ENCODE measurements at places on chromosomes 3 and 15.
A peak's percentile ranks its signal among the peaks of the same experiment; 100 is the strongest.

GRCh38 chr3:49199239-49199899, 28.0 kb downstream of the KLHDC8B start:
- DNase-seq = no peak

- no peak for DNase-seq
Observed at GRCh38 chr15:29345549-29346525, 76.2 kb upstream of the NSMCE3 start.

GRCh38 chr3:46184469-46184868, 23.6 kb downstream of the CCR1 start:
- DNase-seq = no peak

GRCh38 chr3:179299999-179300613, 22.7 kb upstream of the ZNF639 start:
- no peak for DNase-seq

DNA sequence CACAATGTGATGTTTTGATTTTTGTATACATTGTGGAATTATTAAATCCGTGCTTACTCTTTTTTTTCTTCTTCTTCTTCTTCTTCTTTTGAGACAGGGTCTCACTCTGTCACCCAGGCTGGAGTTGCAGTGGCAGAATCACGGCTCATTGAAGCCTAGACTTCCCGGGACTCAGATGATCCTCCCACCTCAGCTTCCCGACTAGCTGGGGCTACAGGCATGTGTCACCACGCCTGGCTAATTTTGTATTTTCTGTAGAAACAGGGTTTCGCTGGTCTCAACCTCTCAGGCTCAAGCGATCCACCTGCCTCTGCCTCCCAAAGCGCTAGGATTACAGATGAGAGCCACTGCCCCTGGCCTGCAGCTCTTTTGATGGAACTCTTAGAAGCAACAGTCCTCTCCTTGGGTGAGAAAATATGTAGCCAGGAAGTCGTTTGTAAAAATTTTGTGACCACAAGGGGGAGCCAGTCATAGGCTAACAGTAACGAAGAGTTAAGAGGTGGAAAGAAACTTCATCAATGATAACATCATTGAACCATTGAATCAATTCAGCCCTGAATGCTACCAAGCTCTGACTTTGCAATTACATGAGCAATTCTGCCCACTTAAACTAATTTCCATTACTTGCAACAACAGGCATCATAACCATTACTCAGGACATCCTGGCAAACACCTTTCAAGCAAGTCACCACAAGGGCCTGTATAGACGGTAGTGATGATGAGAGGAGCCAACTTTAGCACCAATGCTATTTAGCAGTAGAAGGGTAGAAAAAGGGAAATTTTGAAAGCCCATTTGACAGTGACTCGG, 16.7 kb upstream of the CMTM7 start:
- DNase-seq = peak; percentile 75

GRCh38 chr3:46239301-46239938, 2.8 kb upstream of the CCR3 start:
- no peak for DNase-seq

DNA sequence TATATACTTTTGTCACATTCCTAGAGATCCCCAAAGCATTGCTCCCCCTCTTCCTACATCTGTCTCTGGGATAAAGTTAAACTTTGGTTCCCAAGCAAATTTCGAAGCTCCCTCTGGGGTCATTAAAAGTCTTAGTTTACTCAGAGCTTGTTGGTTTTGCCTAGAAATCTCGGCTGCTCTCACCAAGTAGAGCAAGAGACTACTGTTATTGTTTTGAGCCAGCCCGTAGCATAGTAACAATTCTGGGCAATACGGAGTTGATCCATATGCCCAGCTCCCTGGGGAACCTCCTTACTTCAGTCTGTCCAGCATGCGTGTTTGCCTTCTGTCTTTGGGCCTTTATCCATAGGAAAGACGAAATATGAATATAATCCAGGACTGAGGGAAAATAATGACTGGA, 10.0 kb upstream of the P3H2 start:
- DNase-seq = no peak

GRCh38 chr3:86830566-86830965, 160.4 kb downstream of the VGLL3 start:
- no peak for DNase-seq

DNA sequence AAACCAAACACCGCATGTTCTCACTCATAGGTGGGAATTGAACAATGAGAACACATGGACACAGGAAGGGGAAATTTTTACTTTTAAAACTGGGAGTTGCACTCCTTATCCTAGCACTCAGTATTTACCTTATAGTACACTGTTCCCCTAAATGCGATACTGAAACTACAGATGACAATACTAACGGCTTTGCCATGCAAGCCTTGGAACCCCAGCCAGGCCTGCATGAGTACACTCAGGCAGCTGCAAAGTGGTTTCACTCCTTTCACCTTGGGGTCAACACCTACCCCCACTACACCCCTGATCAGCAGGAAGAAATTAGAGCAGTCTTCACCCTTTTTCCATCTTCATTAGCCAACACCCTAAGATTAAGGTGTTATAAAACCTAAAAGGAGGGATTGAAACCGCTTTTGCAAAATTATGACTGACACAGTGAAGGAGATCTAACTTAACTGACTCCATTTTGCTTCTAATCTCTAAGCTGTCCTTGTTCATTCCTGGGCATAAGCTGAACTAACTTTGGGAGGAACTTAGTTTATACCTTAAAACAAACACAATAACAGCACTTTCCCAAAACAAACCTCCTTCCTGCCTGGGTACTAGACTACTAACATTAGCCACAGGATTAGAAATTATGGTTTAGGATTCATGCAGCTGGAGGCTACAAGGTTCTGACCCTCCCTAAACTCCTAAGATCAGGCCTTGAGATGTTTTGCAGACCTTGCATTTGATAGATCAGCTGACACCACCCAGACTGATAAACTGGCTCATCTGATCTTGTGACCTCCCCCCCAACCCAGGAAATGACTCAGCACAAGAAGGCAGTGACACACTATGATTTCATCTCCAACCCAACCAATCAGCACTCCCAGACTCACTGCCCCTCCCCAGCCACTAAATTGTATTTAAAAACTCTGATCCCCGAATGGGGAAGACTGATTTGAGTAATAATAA, 452.1 kb upstream of the PPP2R3A start:
- DNase-seq = no peak

- no peak for DNase-seq
Observed at GRCh38 chr3:23253214-23253613, 50.1 kb downstream of the UBE2E2 start.

GRCh38 chr15:25240461-25241021, 198.3 kb downstream of the UBE3A start:
- peak; percentile 1 for DNase-seq

- peak; percentile 52 for DNase-seq
Observed at GRCh38 chr15:75640483-75641178, 607 bp upstream of the IMP3 start.

DNA sequence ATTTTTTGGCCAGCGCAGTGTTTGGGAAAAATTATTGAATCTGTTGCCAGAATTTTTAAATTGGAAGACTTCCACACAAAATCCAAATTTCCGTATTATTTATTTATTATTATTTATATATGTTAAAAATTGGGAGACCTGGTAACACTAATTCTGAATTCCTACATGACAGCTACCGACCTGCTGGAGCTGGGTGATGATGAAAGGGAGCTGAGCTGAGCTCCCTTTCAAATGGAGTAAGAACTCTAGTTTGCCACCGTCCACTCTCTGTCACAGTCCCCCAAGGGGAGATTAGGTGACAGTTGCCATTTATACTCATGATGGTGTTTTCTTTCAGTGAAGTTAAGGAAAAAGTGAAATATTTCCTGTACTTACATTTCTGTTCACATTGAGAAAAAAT, 1.4 kb downstream of the CRTC3 start:
- no peak for DNase-seq

DNA sequence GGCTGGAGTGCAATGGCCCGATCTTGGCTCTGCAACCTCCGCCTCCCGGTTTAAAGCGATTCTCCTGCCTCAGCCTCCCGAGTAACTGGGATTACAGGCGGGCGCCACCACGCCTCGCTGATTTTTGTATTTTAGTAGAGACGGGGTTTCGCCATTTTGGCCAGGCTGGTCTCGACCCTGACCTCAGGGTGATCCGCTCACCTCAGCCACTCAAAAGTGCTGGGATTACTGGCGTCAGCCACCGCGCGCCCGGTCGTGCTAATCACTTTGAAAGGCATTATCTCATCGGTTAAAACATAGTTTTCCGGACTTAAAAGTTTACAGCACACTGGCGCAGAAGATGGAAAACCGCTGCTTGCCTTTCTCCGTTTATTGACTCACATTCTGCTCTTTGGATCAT, 27.6 kb upstream of the MTHFS start:
- DNase-seq = no peak

- no peak for DNase-seq
Observed at GRCh38 chr15:62472616-62473299, 307.7 kb upstream of the C2CD4B start.

GRCh38 chr3:18258492-18258891, 166.6 kb downstream of the SATB1 start:
- no peak for DNase-seq

GRCh38 chr15:83510001-83510400, 62.9 kb downstream of the SH3GL3 start:
- DNase-seq = no peak

- peak; percentile 17 for DNase-seq
Observed at GRCh38 chr3:129934234-129935123, 40.0 kb upstream of the TRH start.

- DNase-seq = no peak
Observed at GRCh38 chr15:76844096-76844495, 61.0 kb downstream of the SCAPER start.

DNA sequence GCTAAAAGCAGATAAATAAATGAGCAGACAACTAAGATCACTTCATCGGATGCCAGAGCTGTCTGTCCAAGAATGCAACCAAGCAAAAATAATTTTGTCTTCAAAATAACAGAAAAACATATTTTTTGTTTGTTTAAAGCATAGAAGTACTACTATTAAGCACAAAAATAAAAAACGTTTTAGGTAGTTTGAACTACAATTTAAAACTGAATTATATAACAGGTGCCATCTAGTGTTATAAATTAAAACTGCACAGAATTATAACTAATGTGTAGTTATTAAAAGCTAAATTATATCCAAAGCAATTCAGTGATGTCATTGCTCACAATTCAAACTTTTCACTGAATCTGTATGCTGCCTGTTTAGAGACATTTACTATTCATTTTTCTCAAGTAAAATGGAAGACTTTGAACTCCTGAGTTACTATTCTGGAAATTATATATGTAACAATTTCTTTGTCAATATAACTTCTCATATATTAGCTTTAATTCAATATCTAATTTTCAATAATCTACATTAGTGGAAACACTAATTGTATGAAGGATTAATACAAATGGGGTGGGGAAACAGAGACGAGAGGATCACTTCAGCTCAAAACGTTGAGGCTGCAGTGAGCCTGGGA, 29.5 kb downstream of the LINS1 start:
- no peak for DNase-seq

DNA sequence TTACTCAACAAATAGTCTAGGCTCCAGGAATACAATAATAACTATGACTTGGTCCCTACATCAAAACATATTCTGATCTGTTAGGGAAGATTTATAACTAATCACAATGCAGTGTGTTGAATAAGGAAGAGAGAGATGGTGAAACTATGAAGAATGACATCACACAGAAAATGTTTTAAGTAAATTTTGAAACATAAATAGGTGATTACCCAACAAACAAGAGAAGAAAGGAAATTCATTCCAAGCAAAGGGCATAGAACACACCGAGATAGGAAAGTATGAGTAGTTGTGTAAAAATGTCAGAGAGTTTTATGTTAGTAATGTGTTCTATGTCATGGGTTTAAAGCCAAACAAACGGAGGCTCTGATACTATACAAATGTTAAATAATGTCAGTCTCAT, 13.4 kb downstream of the SEC62 start:
- no peak for DNase-seq

DNA sequence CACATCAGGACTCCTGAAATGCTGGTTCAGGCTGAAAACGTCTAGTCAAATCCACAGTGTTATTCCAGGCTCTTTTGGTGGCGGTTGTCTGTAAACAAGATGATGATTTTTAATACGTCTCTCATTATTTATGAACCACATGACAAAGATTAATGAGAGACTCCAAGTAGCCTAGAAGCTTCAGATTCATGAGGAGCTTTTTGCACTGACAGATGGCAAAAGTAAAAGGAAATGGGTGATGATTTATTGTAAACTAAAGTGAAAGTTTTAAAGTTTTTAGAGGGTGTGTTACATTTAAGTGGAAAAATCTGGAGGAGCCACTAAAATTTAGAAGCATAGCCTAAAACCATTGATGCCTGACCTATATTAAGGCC, 77.0 kb downstream of the BBX start:
- DNase-seq = no peak

DNA sequence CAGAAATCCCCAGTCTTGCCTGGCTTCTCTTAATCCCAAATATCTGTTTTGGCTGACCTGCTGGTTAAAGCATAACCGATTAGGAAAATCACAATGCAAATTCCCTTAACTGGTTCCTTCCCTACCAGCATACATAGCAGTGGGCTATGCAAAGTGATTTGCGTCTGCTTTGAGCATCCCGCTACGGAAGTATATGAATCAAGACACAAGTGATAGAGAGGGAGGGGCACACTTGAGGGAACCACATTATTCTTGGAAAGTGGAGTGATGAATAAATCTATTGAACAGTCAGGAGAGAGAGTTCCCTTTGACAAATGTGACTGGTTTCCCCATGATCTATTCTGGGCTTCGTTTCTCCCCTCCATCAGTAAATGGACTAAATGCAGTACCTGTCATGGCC, 119.6 kb upstream of the C15orf61 start:
- DNase-seq = no peak

- DNase-seq = no peak
Observed at GRCh38 chr3:178492491-178492890, 43.7 kb upstream of the KCNMB2 start.

DNA sequence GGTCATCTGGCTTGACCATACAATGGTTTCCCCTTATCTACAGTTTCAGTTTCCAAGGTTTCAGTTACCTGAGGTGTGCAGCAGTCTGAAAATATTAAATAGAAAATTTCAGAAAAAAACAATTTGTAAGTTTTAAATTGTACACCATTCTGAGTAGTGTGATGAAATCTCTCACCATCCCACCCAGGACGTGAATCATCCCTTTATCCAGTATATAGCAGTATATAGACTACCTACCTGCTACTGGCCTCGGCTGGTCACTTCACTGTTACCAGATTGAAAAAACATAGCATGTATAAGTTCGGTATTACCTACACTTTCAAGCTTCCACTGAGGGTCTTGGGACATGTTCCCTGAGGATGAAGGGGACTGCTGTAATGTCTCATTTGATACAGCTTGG, 12.0 kb downstream of the ARIH1 start:
- no peak for DNase-seq

GRCh38 chr3:123150449-123151215, 51.1 kb upstream of the SEC22A start:
- no peak for DNase-seq

- no peak for DNase-seq
Observed at GRCh38 chr15:62165793-62166375, 799 bp upstream of the C2CD4B start.
